ENCODE measurements at places on chromosomes 5 and 9.
A peak's percentile ranks its signal among the peaks of the same experiment; 100 is the strongest.

DNA sequence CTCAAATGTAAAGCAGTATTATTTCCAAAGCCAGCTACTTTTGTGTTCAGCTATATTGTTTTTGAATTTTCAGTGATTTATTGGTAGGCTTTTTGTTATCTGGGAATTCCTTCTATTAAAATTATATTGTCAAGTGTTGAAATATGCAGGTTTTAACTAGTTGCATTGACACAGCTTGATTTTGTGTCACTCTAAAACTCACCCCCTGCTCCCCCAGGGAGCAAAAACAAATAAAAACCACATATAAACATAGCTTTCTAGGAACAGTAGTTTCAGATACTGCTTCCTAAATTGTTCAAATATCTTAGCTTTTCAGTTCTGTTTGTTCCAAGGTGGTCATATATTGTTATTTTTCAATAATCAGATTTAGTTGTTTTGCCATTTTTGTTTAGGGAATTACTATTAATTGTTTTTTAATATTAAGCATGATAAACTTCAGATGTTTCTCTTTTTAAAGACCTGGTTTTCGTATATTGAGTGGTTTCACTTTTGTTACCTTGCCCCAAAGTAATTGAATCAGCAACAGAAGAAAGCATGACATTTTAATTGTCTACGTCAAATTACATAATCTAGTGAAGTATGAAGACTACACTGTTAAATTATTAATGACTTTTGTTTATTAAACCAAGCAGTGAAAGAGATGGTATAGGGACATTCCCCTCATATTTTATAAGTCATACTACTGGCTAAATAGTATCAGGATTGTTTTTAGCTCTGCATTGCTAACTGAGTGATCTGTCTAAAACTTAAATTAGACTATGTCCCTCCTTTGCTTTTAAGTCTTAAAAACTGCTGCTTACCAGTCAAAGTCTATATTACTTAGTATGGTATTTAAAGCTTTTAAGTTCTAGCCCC, 43.4 kb downstream of the ERBIN start:
- no peak for DNase-seq

GRCh38 chr9:9560382-9561035, 1052.3 kb downstream of the PTPRD start:
- DNase-seq = no peak

- no peak for DNase-seq
Observed at GRCh38 chr5:55205001-55205400, 22.1 kb downstream of the MCIDAS start.

GRCh38 chr9:13588151-13589033, 308.9 kb upstream of the MPDZ start:
- no peak for DNase-seq

- no peak for DNase-seq
Observed at GRCh38 chr9:124251605-124252378, 6.0 kb upstream of the NEK6 start.

- peak; percentile 28 for DNase-seq
Observed at GRCh38 chr5:68424799-68425537, 209.4 kb downstream of the PIK3R1 start.

- no peak for DNase-seq
Observed at GRCh38 chr5:82327941-82328340, 49.8 kb upstream of the RPS23 start.

DNA sequence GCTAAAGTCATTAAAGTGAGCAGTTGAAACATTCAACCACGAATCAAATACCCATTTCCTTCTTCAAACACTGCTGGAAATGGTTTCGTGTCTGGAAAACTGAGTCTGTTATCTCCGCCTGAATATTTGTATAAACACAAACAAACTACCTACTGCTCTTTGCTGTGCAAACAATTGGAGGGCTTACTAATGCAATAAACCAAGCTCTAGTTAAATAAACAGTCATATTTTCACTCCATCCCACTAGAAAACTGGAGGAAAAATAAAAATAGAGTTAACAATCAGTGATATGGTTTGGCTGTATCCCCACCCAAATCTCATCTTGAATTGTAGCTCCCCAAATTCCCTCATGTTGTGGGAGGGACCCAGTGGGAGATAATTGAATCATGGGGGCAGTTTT, 397.6 kb downstream of the RASEF start:
- DNase-seq = no peak

- DNase-seq = no peak
Observed at GRCh38 chr5:135800656-135801055, 33.8 kb upstream of the SLC25A48 start.

DNA sequence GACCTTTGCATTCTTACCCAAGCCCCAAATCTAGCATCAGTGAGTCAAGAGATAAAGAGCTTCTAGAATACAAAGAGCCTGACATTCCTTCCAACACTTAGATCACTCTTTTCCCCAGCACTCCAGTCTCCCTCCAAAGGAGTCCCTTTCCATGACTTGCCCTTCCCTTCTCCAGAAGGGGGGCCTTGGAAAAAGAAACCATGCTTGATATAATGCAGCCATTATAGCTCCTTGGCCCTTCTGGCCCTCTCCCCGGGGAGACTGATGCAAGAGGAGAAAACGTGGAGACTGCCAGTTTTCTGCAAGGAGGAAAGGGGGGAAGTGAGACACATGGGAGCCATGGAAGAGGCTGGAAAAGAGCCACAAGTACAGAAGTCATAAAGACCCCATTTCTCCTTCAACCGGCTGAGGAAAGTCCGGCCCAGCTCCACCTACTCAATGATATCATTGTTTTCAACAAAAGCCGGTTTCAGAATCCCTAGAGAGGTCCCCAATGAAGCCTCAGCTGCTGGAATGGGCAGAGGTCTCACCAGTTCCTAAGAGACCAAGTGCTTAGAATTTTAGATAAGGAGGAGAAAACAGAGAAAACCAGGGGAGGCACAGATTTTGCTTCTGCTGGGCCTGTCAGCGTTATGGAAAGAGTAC, 29.0 kb downstream of the ADAM19 start:
- no peak for DNase-seq

GRCh38 chr5:18566671-18567070, 932.4 kb downstream of the TAF11L14 start:
- DNase-seq = no peak

DNA sequence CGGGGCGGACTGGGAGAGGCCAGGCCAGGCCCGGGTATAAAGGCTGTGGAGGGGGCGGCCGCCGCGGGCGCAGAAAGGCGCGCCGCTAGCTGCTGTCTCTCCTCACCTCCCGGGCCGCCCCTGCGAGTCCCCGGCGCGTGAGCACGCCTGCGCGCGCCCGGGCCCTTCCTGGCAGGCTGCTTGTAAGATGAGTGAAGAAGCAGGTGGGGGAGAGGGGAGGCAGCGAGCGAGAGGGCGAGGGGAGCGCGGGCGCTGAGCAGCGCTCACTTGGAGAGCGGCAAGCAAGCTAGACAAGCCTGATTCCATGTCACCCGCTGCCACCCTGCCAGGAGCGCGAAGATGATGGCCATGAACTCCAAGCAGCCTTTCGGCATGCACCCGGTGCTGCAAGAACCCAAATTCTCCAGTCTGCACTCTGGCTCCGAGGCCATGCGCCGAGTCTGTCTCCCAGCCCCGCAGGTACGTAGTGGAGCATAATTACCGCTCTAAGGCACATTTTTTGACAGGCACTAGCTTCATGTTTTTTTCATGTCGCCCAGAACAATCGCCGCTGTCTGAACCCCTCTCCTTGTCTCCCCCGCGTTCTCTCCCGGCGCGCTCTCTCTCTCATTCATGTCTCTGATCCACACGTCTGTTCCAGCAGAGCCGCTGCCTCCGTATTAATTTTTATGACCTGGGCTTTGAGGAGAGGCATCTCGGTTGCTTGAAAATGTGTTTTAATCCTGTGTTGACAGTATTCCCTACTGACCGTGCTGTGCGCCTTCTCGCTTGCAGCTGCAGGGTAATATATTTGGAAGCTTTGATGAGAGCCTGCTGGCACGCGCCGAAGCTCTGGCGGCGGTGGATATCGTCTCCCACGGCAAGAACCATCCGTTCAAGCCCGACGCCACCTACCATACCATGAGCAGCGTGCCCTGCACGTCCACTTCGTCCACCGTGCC, at the start of gene POU4F3:
TSS of gene POU4F3 (plus strand) at position 66 of the 941 bp plus-strand sequence. CDS start at position 340, 274 bp downstream.
- no peak for DNase-seq

DNA sequence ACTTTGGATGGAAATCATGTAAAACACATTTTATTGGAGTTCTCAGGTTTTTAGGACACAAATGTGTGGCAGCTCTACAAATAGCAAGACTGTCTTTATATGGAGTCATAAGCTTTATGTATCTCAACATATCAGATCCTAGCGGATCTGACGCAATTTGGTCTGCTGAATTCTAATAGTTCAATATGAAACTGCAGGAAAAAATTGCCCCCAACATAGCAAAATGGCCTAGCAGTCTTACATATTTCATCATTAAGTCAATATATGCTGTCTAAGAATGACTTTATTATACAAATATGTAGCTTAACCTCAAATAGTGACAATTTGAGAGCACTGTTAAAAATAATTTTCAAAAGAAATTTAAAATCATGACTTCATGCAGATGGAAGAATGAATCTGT, 244.3 kb downstream of the TAF11L14 start:
- DNase-seq = no peak

DNA sequence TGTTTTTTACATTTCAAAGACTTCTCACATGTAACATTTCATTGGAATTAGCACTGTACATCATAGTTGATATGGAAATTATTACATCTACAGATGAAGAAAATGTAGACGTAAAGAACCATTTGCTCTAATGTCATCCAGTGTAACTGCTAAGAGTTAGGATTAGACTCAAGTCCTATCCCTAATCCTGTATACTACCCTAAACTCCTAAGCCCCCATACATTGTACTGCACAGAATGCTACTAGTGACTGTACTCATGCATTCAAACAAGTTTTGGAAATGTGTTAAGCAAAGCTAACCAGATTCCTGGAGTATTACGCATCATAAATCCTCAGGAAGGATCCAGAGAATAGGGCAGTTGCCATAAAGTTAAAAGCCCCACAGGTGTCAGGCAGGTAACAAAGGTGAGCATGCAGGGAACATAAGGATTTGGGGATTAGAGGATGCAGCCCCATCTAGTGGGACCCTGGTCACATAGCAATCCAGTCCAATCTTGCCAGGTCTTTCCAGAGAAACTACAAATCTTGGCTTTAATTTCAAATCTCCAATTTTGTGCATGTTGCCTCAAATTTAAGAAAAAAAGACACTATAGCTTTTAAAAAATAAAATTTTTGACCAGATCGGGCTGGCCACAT, 32.0 kb downstream of the HAVCR1 start:
- no peak for DNase-seq

DNA sequence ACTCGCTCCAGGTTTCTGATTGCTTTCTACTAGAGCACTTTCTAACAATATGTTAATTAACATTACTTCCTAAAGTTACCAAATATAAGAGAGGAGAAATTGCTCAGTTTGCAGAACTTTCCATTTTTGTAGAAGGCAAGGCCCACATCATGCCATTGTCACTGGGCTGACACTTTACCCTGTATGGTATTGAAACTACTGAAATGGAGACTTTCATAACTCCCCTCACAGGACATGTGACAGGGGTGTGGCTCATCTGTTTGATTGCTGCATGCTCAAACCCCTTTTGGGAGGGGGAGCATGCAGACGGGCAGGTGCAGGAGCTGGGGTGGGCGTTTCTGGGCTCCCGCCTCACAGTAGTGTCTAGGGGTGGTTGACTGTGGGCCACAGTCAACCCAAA, 206.3 kb upstream of the GHR start:
- no peak for DNase-seq

DNA sequence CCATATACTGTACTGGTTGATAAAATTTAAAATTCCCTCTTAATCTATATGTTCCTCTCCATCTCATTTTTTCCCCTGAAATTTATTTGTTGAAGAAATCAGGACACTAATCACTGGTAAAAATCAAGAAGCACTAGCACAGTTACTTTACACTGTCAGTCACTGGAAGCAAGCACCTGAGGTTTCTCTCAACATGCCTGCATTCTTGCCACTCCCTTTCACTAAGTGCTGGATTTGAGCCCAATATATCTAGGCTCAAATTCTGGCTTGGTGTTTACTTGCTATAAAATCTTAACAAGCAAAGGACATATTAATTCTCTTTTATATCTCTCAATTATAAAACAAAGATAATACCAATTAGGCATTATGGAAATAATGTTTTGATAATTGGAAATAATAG, 58.6 kb downstream of the DIAPH1 start:
- DNase-seq = no peak

DNA sequence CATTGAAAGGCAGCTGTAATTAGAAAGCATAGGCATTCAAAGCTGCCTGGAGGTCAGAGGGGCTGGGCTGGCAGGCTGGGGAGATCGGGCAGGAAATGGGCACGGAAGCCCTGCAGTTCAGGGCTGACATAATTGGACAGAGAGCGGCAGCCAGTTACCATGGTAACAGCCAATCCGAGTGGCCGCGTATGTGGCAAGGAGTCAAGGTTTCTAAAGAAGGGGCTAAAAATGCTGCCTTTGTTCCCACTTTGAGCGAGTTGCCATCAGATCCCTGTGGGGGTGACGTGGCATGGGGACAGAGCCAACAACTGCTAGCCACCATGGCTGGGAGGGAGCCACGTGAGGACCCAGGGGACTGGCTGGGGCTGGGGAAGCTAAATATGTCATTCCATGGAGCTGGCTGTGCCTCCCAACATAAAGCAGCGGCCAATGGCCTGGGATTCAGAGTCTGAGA, 44.7 kb upstream of the NDFIP1 start:
- peak; percentile 16 for DNase-seq

- no peak for DNase-seq
Observed at GRCh38 chr9:70147196-70147595, 103.5 kb downstream of the MAMDC2 start.

- DNase-seq = no peak
Observed at GRCh38 chr5:119789406-119790117, 160.2 kb downstream of the FAM170A start.

DNA sequence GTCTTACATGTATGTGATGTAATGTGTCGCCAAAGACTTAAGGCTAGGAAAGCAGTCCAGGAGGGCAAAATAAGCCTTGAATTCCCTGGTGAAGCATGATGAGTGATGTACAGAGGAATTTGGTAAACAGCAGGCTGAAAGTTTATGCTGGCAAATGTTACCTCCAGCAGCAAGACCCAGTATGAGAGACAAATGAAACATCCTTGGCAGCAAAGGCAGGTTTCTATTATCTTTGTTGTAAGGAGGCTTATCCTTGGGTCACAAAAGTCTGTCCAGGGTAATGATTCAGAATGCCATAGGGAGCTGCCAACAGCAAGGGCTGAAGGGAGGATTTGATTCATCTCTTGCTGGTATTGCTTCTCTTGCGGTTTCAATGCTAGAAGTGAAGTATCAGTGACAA, 75.9 kb upstream of the HTR4 start:
- DNase-seq = no peak

DNA sequence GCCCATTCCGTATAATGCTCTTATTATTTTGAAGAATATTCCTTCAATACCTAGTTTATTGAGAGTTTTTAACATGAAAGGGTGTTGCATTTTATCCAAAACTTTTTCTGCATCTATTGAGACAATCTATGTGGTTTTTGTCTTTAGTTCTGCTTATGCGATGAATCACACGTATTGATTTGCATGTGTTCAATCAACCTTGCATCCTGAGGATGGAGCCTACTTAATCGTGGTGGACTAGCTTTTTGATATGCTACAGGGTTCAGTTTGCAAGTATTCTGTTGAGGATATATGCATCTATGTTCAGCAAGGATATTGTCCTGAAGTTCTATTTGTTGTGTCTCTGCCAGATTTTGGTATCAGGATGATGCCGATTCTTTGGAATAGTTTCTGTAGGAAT, 1070.3 kb upstream of the CDH18 start:
- DNase-seq = no peak

GRCh38 chr9:25804856-25805255, 126.6 kb upstream of the TUSC1 start:
- DNase-seq = no peak

- no peak for DNase-seq
Observed at GRCh38 chr9:69495296-69495695, 170.3 kb downstream of the ENTREP1 start.

Data from activated T-cell treated with anti-CD3 and anti-CD28 coated beads for 24 hours (primary cell).